ENCODE measurements at places on chromosomes 7 and 10.
A peak's percentile ranks its signal among the peaks of the same experiment; 100 is the strongest.

- no peak for DNase-seq
Measured at GRCh38 chr7:25221009-25221408, 7.3 kb downstream of the NPVF start.

GRCh38 chr10:101373063-101373462 is 19.1 kb downstream of the BTRC start:
- DNase-seq, result no peak

GRCh38 chr7:5697754-5698424 is 83.6 kb downstream of the RNF216 start:
- DNase-seq, result no peak

GRCh38 chr7:158043551-158044481 is 543.8 kb downstream of the PTPRN2 start:
- peak; percentile 20 for DNase-seq

DNA sequence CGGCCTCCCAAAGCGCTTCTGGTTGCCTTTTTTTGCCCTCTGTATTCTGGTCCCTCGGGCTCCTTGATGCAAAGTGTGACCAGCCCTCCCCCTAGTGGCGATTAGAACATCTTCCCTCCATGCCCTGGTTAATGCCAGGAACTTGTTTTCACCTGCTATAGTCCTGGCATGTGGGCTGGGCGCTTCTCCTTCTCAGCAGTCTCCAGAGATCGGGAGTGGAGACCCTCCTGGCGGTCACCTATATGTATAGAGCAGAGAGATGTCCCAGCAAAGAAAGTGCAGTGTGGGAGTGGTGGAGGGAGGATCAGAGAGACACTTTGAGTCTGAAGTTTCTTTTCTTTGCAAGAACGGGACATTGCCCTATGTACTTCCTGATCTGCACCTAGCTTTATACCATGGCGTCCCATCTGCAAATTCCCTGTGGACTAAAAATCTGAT is 264.1 kb downstream of the OTUD1 start:
- peak; percentile 47 for DNase-seq

DNA sequence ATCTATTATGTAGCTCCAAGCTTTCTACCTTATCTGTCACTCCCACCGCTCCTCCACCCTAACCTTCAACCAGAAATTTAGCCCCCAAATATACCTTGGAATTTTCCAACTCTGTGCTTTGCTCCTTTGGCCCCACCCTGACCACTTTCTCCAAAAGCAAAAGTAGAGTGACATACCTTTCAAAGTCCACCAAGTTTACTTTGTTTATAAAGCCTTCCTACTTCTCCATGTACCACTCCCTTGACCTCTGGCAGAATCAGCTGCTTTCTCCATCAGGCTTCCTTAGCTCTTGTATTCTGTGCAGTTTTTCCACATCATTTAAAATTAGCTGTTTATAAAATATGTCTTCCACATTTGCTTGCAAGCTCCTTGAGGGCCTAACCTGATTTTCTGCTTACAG is 40.9 kb upstream of the RSBN1L start:
- DNase-seq, result no peak

- no peak for DNase-seq
Measured at GRCh38 chr10:79107736-79108264, 39.0 kb downstream of the ZMIZ1 start.

GRCh38 chr7:113084496-113085172 is 2.0 kb downstream of the GPR85 start:
- no peak for DNase-seq

GRCh38 chr7:104367926-104368325 is 39.5 kb downstream of the LHFPL3 start:
- no peak for DNase-seq

DNA sequence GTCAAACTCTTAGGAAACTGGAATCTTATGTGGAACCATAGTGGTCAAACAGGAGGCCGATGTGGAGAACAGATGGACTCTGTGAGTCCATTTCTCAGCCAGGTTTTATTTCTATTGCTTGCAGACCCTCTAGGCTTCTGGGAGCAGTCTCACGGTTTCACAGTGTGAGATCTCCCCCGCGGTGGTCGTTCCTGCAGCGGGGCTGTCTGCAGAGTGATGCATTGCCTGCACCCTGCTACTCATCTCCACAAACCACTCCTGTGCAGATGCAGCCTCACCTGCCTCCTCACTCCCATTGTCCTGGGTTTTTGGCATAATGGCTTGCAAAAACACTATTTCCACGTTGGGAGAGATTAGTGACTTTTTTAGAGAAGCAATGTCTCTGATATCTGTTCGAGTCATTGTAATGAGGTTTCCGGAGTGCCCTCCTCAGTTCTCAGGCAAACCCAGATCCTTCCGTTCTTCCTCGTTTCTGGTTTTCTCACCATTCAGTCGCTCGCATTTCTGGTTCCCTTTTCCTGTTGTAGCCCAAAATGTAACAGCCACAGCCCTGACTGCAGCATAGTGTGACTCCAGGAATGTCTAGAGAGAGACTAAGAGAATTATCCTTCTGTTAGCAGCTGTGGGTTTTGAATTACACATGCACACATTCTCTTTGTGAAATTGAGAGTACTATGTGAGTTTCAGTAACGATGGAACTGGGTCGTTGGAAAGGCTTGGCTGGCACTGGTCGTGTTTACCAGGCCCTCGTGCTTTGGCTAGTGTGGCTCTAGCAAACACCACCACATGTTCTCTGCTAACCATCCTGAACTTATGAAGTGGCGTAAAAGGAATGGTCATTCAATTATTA is 30.2 kb downstream of the ACADSB start:
- no peak for DNase-seq

DNA sequence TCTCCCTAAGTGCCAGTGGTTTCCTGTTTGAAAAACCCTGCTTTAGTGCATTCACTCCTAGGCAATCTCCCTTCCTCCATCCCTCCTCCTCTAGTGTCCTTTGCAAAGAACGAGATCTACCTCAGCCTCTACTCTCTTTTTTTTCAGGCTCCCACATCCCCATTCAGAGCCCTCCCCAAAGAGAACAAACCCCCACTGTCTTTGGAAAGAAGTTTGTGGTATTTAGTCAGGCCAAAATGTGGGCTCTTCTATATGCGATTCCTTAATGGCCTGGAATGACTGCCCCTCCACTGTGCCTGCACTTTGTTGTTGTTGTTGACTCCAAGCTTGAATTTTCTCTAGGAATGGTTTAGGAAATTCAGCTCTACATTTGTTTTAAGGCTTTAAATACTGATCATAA is 36.3 kb downstream of the PALS2 start:
- no peak for DNase-seq

DNA sequence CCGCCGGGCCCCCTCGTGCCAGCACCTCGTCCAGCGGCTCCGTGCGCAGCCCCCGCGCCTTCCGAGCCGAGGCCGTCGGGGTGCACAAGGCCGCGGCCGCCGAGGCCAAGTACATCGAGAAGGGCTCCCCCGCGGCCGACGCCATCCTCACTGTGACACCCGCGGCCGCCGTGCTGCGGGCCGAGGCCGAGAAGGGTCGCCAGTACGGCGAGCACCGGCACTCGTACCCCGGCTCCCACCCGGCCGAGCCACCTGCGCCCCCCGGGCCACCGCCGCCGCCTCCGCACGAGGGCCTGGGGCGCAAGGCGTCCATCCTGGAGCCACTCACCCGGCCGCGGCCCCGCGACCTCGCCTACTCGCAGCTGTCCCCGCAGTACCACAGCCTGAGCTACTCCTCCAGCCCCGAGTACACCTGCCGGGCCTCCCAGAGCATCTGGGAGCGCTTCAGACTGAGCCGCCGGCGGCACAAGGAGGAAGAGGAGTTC is 76.5 kb downstream of the ELFN1 start:
- DNase-seq, result no peak

GRCh38 chr7:36298106-36298505 is 91.6 kb upstream of the ANLN start:
- DNase-seq, result no peak

- no peak for DNase-seq
Measured at GRCh38 chr10:112844681-112845544, 105.1 kb upstream of the TCF7L2 start.

- no peak for DNase-seq
Measured at GRCh38 chr7:134714470-134715205, 64.8 kb upstream of the CALD1 start.

- no peak for DNase-seq
Measured at GRCh38 chr7:41979834-41980307, 257.1 kb downstream of the GLI3 start.

- peak; percentile 24 for DNase-seq
Measured at GRCh38 chr10:128537834-128538330, 411.7 kb upstream of the MKI67 start.

GRCh38 chr7:45162943-45163691 is 5.5 kb downstream of the RAMP3 start:
- no peak for DNase-seq

DNA sequence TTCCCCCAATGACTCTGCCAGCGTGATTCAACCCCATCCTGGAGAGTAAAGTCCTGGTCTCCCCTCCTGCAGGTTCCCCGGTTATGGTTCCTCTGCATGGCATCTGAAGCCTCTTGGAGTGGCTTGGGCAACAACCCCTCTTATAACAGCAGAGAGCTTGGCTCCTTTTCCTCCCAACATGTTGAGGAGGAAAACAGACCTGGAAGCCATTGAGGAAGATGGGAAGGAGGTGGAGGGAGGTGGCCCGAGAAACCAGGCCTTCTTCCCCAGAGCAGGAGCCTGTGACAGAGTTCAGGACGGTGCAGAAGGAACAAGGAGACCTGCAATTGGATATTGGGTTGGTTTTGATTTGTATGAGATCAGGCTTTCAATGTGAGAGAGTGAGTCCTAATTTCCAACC is 184.0 kb upstream of the ADCY1 start:
- no peak for DNase-seq

DNA sequence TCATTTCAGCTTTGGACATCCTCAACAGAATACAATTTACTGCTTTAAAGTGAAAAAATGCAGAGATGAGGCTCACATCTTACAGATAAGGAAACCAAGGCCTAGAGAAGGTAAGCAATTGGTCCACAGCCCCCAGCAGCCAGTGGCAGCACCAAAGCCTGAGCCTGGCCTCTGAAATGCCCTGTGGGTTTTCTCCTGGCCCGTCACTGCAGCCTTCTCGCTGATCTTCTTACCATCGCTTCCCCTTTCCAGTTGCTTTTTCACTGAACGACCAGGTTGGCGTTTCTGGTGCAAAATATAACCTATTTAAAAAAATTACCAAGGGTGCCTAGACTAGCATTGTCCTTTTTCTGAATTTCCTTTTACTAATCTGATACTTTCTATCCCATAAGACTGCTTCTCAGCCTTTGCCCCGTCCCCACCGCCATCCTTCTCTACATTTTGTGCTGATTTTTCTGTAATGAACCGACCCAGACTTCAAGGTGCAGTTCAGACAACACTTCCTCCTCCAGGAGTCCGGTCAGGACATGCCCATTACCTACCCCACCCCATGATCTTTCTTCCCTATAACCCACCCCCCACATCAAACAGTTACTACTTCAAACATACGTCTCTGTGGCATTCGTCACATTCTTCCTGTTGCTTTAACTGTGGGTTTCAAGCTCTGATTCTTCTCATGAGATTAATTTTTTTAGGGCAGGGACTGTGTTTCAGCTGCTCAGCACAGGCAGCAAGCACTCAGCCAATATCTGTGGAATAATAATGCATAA is 289.4 kb downstream of the DNAJB6 start:
- DNase-seq, result no peak

GRCh38 chr10:113382691-113383090 is 170.2 kb upstream of the HABP2 start:
- DNase-seq, result no peak

- DNase-seq, result no peak
Measured at GRCh38 chr10:68878496-68878895, 22.6 kb upstream of the DDX50 start.
